Left ventricle myocardium inferior (tissue), 1 donor: ENCODE measurements at places on chromosomes 12 and 14.

GRCh38 chr12:124979568-124979967, 9.4 kb downstream of the DHX37 start:
- DNase-seq = no peak

- no peak for DNase-seq
Measured at GRCh38 chr12:132491138-132491663, 1.2 kb downstream of the FBRSL1 start.

DNA sequence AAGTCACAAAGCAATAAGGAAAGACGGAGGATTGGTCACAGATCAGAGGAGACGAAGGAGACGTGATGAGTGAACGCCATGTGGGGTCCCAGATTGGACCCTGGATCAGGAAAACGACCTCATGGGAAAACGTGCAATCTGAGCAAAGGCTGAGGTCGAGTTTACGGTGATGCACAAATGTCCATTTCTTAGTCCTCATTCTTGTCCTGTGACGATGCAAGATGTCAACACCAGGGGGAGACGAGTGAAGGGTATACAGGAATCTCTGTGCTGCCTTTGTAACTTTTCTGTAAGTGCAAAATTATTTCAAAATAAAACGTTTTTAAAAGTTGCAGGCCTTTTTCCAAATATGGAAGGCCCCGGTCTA, 329.8 kb downstream of the MED13L start:
- DNase-seq = no peak

DNA sequence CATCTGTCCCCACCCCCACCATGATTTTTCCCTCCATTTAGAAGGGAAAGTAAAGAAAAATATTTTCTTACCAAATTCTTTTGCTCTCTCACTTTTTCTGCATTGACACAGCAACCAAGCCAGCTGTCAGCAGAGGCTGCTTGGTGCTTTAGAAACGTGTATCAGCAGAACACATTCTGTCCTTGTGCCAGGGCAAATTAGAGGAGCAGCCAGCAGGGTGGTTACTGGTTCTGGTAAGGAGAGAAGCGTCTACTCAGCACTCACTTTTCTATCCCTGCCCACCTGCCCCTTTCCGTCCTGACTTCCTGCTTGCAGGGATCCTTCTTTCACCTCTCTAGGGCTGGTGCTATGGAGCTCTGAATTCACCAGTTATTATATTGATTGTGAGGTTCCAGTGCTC, 327.5 kb upstream of the PDE3A start:
- DNase-seq = peak; percentile 35

DNA sequence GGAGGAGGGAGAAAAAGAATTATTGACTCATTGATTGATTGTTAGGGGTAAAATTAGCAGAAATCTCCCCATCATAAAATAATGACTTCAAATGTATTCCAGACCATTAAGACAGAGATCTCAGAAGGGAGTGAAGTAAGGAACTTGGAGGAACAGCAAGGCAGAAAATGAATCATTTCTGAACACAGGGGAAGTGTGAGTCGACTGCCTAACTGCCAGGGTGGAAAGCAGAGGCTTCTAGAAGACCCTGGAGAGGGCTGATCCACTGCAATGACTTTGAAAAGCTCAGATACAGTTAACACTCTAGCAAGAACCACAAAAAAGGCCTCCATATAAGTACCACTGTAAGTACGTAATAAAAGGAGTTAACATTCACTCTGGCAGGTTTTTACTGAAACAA, 9.7 kb downstream of the GLTP start:
- DNase-seq = no peak

DNA sequence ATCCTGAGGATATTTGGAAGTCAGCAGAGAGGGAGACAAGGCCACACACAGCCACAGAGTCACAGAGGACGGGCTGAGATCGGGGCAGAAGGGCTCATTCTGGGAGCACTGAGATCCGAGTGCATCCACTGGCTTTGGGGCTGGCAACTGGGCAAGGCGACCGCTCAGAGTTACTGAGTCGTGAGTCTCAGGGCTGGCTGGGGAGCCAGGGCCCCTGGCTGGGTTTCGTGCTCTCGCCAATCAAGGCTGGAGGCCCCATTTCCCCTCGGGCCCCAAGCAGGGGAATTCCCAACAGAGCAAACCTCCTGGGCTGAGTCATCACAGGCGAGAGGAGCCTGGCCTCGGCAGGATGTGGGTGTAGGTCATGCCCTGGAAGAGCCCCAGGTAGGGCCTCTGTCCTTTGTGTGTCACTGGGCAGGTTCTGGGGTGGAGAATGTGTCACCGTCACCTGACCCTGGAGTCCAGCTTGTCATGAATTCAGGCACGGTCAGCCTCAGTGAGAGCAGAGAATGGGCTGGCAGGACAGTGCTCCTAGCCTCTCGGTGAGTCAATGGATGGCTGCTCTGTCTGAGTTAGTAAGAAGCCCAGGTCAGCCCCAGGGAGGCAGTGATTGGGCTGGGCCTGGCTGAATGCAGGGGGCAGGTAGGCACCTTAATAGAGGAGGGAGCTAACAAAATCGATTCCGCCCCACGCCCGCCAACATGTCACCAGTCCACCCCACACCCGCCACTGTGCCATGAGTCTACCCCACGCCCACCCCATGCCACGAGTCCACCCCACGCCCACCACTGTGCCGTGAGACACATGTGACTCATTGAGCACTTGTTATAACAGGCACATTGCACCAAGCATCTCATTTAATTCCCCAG, 16.9 kb downstream of the ASB2 start:
- no peak for DNase-seq

- no peak for DNase-seq
Measured at GRCh38 chr12:115640929-115641328, 636.6 kb downstream of the MED13L start.

GRCh38 chr14:32722631-32723183, 216.0 kb upstream of the NPAS3 start:
- DNase-seq = no peak

DNA sequence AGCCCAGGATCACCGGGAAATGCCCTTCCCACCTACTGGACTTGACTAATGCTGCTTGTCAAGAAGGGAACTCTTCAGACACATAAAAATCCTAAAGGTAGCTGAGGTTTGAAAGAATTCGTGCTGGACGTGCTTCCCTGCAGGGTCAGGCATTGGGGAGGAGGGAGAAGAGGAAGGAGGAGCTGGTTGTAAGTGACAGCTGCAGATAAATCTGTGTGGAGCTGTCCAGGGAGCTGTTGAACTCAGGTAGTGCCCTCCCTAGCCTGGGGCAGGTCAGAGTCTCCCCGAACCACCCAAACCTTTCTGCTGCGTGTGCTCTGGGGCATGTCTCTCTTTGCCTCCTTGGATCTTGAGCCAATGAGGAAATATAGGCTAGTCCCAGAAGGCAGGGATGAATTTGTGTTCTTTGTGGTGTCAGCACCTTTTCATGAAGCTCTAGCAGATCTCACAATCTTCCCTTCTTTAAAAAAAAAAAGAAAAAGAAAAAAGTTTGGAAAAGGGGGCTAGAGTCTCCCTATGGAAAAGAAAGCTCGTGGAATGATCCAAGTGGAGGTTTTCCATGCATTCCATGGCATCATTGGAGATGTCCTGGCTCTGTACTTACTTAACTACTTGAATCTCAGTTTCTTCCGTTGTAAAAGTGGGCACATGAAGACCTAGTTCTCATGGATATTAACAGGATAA, 23.6 kb upstream of the FOS start:
- DNase-seq = no peak

- no peak for DNase-seq
Measured at GRCh38 chr14:75697918-75698317, 36.9 kb downstream of the TTLL5 start.

- DNase-seq = peak; percentile 44
Measured at GRCh38 chr14:106790189-106791036, 1264.0 kb downstream of the TMEM121 start.

- DNase-seq = no peak
Measured at GRCh38 chr14:24060443-24060842, 8.6 kb downstream of the CARMIL3 start.

DNA sequence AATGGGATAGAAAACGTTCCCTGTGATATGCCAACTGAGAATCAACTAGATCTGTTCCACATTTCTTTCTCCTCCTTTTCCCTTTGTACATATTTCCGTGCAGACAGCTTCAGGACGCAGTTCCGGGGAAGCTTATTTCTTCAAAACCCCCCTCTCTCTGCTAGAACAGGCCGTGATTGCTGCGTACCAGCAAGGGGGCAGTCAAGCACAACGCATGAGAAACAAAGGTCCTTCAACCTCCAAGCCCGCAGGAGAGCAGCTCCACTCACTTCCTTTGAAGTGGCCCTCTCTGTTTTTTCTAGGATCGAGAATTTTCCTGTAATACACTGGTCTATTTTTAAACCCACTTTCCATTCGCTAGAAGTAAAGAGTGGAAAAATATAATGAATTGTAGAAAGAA, 80.8 kb downstream of the ZNF664 start:
- peak; percentile 41 for DNase-seq

- DNase-seq = peak; percentile 79
Measured at GRCh38 chr12:54306925-54307741, 6.3 kb upstream of the NFE2 start.

GRCh38 chr14:30330445-30330844, 228.5 kb upstream of the G2E3 start:
- no peak for DNase-seq

GRCh38 chr12:33587354-33587753, 147.7 kb upstream of the SYT10 start:
- no peak for DNase-seq

DNA sequence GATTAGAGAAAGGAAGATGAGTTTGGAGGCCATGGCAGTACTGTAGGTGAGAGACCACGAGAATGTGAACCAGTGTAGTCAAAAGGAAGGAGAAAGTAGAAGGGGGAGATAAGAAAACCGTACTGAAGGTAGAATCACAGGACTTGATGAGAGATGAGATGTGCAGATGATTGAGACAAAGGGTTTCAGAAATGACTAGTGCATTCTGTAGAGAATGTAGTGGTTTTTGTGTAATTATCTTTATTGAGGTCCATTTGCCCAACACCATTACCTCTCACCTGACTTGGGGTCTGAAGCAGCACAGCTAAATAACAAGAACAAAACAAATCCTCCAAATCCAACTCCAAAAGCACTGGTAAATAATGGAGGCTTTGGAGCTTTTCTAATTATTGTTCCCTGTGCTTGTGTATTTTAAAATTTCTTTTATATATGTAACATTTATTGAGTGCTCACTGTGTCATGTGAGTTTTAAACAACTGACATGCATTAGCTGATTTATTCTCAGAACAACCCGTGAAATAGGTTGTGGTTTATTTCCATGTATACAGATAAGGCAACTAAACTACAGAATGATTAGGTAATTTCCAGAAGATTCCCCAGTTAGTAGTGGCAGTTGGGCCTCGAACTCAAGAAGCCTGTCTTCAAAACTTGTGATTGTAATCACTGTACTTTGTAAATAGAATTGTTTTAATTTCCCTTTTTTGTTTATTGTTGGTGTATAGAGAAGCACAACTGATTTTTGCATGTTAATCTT, 390.0 kb downstream of the AEBP2 start:
- DNase-seq = no peak

DNA sequence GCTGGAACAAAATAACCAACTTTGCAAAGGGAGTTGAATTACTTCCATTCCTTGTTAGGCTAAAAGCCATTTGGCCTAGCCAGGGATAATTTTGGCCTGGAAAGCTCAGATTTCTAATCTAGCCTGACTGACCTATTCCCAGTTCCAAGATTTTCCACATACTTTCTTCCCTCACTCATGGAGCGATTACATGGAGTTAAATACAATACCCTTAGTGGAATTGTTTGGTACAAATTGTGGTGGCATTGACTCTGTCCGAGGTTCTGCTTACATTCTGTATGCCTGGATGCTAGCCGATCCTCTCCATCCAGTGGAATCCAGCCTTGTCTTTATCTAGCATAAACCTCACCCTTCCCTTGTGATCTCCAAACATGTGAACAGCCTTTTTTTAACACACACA, 965.1 kb downstream of the DIO2 start:
- no peak for DNase-seq

GRCh38 chr12:76688631-76689030, 75.3 kb upstream of the ZDHHC17 start:
- DNase-seq = no peak

DNA sequence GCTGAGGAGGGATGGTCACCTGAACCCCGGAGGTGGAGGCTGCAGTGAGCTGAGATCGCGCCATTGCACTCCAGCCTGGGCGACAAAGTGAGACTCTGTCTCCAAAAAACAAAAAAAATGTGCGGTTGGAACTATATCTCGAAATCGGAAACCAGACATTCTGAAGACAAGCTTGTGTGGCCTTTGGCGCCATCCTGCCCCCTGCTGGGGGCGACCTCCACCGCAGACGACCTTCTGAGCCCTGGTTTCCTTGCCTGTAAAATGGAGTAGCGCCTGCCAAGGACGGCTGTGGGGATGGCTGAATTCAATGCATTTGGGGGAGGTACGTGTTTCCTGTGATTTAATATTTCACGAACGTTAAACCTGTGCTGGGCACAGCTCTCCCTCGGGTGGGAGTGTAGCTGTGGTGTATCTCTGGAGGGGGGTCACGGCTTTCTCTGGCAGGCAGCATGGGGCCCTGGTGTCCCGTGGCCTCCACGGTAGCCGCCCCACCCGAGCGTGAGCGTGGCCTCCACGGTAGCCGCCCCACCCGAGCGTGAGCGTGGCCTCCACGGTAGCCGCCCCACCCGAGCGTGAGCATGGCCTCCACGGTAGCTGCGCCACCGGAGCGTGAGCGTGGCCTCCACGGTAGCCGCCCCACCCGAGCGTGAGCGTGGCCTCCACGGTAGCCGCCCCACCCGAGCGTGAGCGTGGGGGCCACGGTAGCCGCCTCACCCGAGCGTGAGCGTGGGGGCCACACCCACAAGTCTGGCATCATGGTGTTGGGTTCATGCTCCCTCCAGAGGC, 55.3 kb downstream of the LRCOL1 start:
- no peak for DNase-seq

DNA sequence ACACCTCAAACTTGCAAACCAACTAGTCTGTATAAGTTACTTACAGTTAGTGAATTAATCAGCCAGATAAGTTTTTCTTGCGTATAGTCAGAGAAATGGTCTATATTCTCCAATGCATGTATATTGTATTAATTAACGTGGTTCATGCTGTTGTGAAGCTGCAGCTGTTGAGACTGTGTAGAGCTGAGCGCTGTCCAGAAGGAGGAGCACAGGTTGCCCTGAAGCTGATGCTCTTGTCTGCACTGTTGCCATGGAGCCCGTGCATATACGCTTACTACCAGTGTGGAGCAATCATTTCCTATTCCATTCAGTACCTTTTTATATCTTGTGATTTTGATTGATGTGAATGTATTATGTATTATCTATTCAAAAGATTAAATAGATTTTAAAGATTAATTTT, 74.3 kb upstream of the ARID2 start:
- no peak for DNase-seq

- DNase-seq = no peak
Measured at GRCh38 chr12:8544295-8544694, 3.6 kb upstream of the CLEC4E start.

GRCh38 chr12:30691122-30691879, 4.4 kb downstream of the IPO8 start:
- DNase-seq = no peak

- no peak for DNase-seq
Measured at GRCh38 chr14:78106381-78106780, 63.8 kb upstream of the NRXN3 start.

- no peak for DNase-seq
Measured at GRCh38 chr12:13133886-13134285, 30.4 kb upstream of the GSG1 start.

GRCh38 chr12:88431246-88431645, 149.0 kb downstream of the KITLG start:
- DNase-seq = no peak
